ENCODE measurements at places on chromosomes 7 and 10.
A peak's percentile ranks its signal among the peaks of the same experiment; 100 is the strongest.

- H3K4me3 ChIP-seq = no peak overlapping the region
- no peaks in the 10 kb centered on the region for H3K36me3 ChIP-seq
- no peak for DNase-seq
- H3K4me1 ChIP-seq = no peaks in the 10 kb centered on the region
Measured at GRCh38 chr10:33045421-33045820, 87.4 kb upstream of the ITGB1 start.

DNA sequence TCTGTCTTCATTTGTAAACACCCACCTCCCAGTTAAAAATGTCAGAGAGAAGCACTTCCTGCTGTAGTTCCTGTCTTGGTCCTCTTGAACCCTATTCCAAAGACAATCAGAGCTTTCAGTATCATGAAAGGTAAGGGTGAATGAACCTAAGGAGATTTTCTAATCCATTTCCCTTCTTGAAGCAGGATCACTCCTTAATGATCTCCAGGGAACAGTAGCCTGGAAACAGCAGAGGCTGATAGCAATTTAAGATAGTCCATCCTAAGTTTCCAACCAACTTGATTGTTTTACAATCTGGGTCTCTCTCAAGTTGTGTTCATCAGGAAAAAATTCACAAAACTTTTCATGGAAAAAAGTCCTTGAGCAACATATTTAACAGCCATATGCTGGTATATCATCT is 273.6 kb downstream of the NEBL start:
- no peaks in the 10 kb centered on the region for H3K27me3 ChIP-seq
- H3K4me3 ChIP-seq = no peak overlapping the region
- H3K27ac ChIP-seq = no peak overlapping the region
- H3K4me1 ChIP-seq = no peaks in the 10 kb centered on the region
- H3K36me3 ChIP-seq = no peaks in the 10 kb centered on the region

DNA sequence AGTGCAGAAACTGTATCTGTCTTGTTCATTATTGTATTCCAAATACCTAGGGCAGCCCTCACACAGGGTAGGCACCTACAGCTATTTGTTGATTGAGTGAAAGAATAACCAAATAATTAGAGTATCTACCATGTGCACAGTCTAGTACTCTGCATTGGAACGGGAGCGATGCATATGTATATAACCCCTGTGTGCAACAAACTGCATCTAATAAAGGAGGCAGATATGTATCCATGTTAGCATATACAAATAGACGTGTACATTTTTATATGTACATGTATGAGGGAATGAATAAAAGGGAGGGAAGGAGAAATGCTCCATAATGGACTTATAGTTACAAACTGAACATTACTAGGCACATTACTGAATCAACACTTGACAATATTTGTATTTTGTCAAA is 191.3 kb upstream of the PTPRZ1 start:
- H3K4me3 ChIP-seq = no peak overlapping the region
- H3K27me3 ChIP-seq = no peaks in the 10 kb centered on the region
- H3K36me3 ChIP-seq = no peaks in the 10 kb centered on the region
- H3K4me1 ChIP-seq = no peaks in the 10 kb centered on the region
- H3K27ac ChIP-seq = no peak overlapping the region
- no peak for DNase-seq

- no peak overlapping the region for H3K27ac ChIP-seq
- no peak overlapping the region for H3K4me3 ChIP-seq
- H3K4me1 ChIP-seq = no peaks in the 10 kb centered on the region
- no peak for DNase-seq
- H3K27me3 ChIP-seq = no peaks in the 10 kb centered on the region
Measured at GRCh38 chr7:139560199-139560598, 36.7 kb downstream of the CLEC2L start.

DNA sequence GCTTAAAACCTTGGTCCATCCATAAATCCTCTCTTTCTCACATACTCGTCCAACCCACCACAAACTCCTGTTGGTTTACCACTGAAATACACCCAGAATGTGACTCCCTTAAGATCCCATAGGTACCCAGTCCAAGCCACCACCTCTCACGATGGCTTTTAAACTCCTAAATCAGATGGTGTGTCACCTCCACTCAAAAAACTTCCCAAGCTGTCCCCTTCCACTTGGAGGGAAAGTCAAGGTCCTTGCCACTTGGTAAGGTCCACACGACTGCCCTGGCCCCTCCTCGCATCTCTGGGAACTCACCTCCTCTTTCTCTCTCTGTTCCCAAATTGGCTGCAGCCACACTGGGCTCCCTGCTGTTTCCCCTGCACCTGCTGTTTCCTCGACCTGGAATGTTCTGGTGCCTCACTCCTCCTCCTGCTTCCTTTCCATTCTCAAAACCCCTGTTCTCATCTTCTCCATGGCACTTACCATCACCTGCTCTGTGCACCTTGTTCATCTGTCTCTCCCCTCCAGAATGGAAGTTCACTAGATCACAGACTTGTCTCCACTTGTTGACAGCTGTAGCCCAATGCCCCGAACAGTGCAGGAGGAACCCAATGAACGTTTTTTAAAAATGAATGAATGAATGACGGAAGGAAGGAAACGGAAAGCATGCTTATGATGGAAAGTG is 23.0 kb downstream of the ZFAND2A start:
- H3K36me3 ChIP-seq = no peaks in the 10 kb centered on the region
- peaks cover 11% of the 10 kb centered on the region for H3K4me1 ChIP-seq
- no peak overlapping the region for H3K27ac ChIP-seq
- H3K27me3 ChIP-seq = no peaks in the 10 kb centered on the region
- H3K4me3 ChIP-seq = peak overlapping the region; percentile 64

DNA sequence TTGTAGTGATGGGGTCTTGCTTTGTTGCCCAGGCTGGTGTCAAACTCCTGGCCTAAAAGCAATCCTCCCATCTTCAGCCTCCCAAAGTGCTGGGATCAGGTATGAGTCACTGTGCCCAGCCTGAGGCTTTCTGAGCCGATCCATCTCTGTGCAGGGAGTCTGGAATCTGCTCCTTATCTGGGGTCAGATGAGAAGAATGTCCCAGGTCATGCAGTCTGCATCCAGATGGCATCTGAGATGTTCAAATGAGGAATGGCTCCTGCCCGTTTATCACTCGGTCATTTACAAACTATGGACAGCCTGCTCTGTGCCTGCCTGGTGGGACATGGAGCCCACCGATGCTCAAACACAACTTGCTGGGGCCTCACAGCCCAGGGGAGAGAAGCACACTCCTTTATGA is 11.1 kb upstream of the SLC18A3 start:
- H3K27me3 ChIP-seq = no peaks in the 10 kb centered on the region
- DNase-seq = no peak
- no peak overlapping the region for H3K27ac ChIP-seq

- H3K4me1 ChIP-seq = no peaks in the 10 kb centered on the region
- H3K4me3 ChIP-seq = no peak overlapping the region
- DNase-seq = no peak
- H3K27me3 ChIP-seq = no peaks in the 10 kb centered on the region
- no peaks in the 10 kb centered on the region for H3K36me3 ChIP-seq
- H3K27ac ChIP-seq = no peak overlapping the region
Measured at GRCh38 chr10:52780391-52781155, 8.0 kb upstream of the MBL2 start.

GRCh38 chr7:2670720-2671391 is 17.1 kb upstream of the AMZ1 start:
- H3K4me3 ChIP-seq = no peak overlapping the region
- peak; percentile 31 for DNase-seq
- no peak overlapping the region for H3K27ac ChIP-seq

DNA sequence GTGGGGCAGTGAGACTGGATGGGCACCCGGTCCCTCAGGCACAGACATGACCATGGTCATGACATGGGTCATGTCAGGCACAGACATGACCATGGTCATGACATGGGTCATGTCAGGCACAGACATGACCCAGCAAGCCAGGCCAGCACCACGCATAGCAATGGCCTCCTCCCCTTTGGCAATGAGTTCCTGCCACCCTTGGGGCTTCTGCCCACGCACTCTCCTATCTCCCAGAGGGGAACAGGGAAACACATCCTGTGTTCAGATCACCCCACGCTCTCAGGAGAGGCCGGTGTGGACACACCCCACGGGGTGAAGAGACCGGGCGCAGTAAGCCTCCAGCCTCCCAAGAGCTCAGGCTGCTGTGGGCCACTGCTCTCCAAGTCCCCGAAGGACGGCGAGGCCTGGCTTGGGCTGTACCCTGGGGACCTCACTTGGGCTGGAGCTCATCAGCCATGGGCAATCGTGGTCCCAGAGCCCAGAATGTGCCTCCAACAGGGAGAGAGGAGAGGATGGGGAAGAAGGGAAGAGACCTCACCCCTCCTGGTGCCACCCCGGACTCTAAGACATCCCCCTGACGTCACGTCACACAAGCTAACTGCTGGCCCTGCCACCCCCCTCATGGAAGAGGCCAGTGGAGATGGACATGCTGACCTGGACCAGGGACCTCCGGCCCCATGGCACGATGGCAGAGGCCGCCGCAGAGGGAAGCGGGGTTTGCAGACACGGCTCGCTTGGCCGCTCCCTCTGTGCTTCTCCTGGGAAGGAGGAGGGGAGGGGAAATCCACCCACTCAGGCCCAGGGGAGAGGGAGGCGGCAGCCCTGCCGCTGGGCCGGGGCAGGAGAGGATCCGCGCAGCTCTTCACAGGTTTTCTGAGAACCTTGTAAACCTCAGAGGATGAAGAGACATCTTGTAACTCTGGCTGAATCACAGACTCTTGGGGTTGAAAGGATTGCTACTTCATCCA is 269.6 kb downstream of the ELFN1 start:
- H3K36me3 ChIP-seq = peaks cover 15% of the 10 kb centered on the region
- H3K27ac ChIP-seq = peak overlapping the region; percentile 91
- H3K27me3 ChIP-seq = no peaks in the 10 kb centered on the region
- DNase-seq = no peak

DNA sequence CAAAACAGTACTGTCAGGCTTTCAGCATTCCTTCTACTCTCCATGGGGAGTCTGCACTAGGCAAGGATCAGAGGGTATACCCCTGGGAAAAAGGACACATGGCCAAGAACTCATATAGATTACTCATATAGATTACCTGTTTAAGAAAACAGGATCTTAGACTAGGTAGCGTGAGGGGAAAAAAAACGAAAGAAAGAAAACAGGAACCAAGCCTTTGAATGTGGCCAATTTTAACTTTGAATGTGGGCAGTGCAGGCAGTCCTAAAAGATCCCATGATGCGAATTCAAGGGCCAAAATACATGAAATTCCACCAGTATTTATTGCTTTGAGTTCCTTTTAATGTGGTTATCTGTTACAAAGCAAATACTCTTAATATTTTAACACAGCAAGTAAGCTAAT is 108.6 kb upstream of the TAC1 start:
- H3K4me1 ChIP-seq = no peaks in the 10 kb centered on the region
- H3K4me3 ChIP-seq = no peak overlapping the region
- no peaks in the 10 kb centered on the region for H3K36me3 ChIP-seq

GRCh38 chr10:131773370-131774343 is 127.2 kb upstream of the PPP2R2D start:
- peaks cover 3% of the 10 kb centered on the region for H3K27me3 ChIP-seq
- no peak for DNase-seq
- H3K4me1 ChIP-seq = no peaks in the 10 kb centered on the region
- H3K27ac ChIP-seq = no peak overlapping the region

GRCh38 chr7:11427686-11428273 is 404.2 kb downstream of the THSD7A start:
- no peak for DNase-seq
- no peaks in the 10 kb centered on the region for H3K36me3 ChIP-seq
- H3K4me3 ChIP-seq = no peak overlapping the region
- no peaks in the 10 kb centered on the region for H3K4me1 ChIP-seq

DNA sequence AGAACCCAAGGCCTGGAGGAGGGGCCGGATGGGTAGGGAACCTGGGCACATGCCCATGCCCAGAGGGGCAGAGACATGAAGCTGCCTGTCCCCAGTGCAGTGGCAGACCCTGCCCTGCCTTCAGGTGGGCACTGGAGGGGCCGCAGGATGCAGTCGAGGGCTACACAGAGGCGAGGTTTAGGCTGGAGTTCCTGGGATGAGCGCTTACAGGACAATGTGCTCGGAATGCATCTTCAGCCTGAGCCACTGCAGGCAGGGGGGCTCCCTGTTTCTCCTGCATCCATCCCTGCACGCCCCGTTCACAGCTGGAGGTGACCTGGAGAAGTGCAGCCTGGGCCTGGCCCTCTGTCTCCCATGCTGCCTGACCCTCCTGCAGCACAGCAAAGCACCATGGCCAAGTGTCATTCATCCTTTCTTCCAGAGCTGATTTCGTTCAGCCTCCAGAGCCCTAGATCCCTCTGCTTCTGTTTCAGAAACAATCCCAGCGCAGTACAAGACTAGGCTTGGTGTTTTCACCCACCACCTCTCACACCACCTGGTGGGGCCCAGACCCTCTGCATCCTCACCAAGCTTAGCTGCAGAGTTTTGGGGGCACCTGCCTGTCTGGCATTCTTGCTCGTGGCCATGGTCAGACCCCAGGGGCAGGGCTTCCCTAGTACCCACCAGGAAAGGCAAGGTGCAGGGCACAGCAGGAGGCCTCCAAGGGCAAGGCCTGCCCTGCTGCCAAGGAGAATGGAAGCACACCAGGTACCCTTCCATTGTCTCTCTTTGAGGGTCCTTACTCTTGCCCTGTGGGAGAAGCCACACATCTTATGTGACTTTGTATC is 311.9 kb downstream of the TCERG1L start:
- H3K27ac ChIP-seq = no peak overlapping the region
- H3K36me3 ChIP-seq = no peaks in the 10 kb centered on the region
- DNase-seq = no peak
- no peaks in the 10 kb centered on the region for H3K4me1 ChIP-seq
- H3K27me3 ChIP-seq = no peaks in the 10 kb centered on the region

DNA sequence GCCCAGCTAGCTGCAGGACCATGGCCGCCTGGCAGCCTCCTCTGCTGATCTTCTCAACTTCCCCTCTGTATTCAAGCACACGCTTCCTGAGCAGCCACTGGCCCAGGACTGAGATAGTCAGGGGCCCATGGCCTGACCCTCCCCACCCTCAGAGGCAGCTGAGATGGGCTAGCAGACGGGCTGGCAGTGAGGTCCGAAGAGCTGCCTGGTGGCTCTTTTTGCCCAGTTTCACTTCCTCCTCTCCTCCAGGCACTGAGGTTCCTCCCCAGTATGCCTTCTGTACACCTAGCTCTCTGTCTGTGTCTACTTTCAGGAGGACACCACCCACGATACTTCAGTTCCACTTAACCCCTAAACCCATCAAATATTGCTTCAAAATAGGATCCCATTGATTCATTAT is 395.6 kb downstream of the TNS3 start:
- no peaks in the 10 kb centered on the region for H3K36me3 ChIP-seq
- no peak for DNase-seq
- no peak overlapping the region for H3K4me3 ChIP-seq

- no peaks in the 10 kb centered on the region for H3K27me3 ChIP-seq
- no peak overlapping the region for H3K4me3 ChIP-seq
- H3K27ac ChIP-seq = no peak overlapping the region
Measured at GRCh38 chr10:16586358-16587138, 64.9 kb upstream of the C1QL3 start.

- H3K4me1 ChIP-seq = no peaks in the 10 kb centered on the region
- no peak overlapping the region for H3K27ac ChIP-seq
- H3K4me3 ChIP-seq = no peak overlapping the region
- no peaks in the 10 kb centered on the region for H3K27me3 ChIP-seq
- H3K36me3 ChIP-seq = no peaks in the 10 kb centered on the region
Measured at GRCh38 chr10:59387951-59388670, 25.8 kb upstream of the FAM13C start.

Measured in effector memory CD4-positive, alpha-beta T cell (primary cell).